Effector CD8-positive, alpha-beta T cell (primary cell): ENCODE measurements at places on chromosomes 2 and 18.

DNA sequence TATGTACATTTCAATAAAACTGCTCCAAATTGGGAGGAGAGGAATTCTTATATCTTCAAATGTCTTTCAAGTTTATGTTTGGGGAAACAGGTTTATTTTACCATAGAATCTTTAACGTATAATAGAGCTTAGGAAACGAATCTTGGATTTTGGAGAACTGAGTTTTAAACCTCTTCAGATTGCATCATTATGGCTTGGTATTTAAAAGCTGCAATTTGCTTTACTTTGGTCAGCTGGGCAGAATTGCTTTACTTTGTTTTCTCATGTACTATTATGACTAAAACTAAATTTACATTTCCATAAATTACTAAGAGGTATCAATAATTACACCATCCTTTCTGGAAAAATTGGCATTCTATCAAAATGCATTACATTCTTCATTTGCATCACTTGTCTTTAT is 54.6 kb downstream of the BAZ2B start:
- DNase-seq: no peak

- DNase-seq: no peak
Observed at GRCh38 chr2:240178564-240178963, 38.1 kb upstream of the OTOS start.

- no peak for DNase-seq
Observed at GRCh38 chr2:241773511-241774418, 2.9 kb upstream of the GAL3ST2 start.

DNA sequence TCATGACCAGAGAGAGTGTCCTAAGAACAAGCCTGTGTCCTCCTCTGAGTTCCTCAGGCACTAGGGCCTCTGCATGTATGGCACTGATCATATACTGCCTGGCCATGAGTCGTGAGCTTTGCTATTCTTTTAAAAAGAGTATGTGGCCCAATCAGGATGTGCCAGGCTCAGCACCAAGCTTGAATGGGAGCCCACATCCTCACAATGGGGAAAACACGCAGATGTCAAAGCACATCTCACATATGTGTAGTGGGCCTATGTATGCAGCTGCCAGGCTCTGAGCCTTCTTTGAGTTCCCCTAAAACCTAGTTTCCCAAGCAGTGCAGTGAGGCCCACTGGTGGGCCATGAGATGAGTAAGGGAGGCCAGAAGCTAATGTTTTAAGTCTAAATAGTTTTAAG is 69.9 kb upstream of the SLC1A4 start:
- DNase-seq: no peak

DNA sequence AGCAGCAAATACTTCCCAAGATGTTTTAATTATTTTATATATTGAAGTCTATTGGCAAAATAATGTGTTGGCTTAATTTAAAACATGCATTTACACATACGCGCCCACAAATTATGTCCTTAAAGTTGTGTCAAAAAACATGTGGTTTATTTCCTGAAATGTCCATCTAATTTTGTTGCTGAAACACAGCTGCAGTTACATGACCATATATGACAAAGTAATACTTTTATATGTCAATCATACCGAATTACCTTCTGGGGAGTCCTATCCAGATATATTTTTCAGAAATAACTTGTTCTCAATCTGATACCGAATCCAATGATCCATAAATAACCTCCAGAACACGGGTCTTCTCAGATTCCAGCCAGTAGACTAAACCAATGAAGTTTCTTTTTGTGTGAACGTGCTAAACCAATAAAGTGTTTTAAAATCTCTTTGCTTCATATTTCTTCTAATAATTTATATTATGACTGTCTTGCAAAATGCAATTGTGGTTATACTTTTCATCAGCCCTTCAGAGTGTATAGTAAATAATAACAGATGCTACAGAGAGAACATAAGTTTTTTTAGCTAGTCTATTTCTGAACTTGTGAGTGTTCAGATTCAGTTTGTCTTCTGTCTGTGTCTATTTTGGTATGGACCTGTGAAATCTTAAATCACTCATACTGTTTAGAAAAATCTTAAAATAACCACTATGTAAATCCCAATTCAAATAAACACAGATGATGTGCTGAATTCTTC is 2.4 kb downstream of the SCG2 start:
- DNase-seq: no peak

DNA sequence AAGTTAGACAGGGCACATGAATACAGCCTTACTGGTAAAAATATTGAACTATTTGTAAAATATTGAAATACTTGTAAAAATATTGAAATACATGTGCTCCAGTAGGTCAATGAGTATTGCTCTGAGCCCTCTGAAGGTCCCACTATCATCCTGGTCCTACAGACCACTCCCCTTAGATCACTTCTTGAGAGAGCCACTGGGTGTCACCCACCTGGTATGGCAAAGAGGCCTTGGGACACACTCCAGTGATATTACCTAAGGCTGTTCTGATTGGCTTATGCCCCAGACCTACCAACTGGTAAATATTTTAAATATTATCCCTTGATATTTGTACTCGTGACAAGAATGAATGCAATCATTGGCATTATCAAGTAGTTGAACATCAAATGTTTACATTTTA is 5.0 kb downstream of the THSD7B start:
- DNase-seq: no peak

DNA sequence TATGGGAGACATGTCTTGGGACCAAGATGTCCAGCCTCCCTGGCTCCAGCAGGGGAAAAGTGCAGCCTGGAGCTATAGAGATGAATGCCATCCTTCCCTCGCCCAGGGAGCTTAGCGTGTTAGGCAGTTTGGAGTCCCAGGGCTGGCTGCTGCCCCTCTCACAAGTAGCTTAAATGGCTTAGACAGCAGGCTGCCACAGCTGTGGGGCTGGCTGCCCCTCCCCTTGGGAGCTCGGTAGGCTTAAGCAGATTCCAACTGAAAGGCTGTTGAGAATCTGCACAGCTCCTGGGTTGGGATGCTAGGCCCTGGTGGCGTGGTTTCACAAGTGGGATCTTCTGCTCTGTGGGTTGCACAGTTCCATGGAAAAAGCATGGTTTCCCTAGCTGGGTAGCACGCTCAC is 940.5 kb upstream of the DDX18 start:
- DNase-seq: no peak

- no peak for DNase-seq
Observed at GRCh38 chr2:221642447-221642846, 70.3 kb upstream of the EPHA4 start.

GRCh38 chr18:69455125-69455524 is 54.4 kb downstream of the DOK6 start:
- no peak for DNase-seq

DNA sequence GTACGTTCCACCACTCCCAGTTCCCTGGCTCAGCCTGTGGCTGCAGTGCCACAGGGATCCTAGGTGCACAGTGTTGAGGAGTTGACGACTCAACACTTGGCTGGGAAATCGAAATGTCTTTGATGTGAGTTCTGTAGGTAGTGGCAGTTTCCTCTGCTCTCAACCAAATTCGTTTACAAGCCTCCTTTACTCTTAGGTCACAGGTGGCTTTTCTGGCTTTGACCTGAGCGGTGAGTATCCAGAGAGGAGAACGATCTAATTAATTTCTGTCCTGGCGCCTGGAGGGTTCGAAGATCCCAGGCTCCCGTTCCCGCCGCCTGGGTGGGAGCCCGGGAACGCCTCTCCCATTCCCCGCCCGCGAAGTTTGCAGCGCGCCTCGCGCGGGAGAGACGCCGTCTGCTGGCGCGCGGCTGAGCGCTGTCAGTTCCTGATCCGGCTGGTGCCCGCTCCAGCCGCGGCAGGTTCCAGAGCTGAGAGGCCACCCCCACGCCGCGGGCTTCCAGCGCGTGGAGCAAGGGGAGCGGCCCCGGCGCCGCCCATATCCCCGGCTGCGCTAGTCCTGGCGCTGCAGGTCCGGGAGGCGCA is at the start of gene LAMA3:
LAMA3 (plus strand) TSS at position 423 of the 585 bp plus-strand sequence. CDS start 231 bp downstream, outside the sequence.
- DNase-seq: no peak

- DNase-seq: no peak
Observed at GRCh38 chr18:27763936-27764335, 413.0 kb downstream of the CDH2 start.

GRCh38 chr2:236939271-236939670 is 146.4 kb upstream of the COPS8 start:
- DNase-seq: no peak

DNA sequence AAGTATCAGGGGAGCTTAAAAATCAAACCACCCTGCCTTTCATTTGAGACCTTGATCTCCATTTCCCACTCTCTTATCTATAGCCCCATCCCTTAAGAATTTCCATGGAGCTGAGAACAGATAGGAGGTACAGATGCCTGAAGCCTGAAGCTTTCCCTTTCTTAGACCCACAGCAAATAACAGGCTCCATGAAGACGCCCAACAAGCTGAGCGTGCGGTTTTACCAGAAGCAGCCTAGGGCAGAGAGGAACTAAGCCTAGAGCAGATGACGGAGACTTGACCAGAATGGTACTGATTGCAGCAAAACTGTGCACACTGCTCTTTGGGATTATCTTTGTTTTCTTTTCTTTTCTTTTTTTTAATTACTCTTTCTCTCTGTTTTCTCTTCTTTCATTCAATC is 1.7 kb upstream of the ERBB4 start:
- DNase-seq: no peak

DNA sequence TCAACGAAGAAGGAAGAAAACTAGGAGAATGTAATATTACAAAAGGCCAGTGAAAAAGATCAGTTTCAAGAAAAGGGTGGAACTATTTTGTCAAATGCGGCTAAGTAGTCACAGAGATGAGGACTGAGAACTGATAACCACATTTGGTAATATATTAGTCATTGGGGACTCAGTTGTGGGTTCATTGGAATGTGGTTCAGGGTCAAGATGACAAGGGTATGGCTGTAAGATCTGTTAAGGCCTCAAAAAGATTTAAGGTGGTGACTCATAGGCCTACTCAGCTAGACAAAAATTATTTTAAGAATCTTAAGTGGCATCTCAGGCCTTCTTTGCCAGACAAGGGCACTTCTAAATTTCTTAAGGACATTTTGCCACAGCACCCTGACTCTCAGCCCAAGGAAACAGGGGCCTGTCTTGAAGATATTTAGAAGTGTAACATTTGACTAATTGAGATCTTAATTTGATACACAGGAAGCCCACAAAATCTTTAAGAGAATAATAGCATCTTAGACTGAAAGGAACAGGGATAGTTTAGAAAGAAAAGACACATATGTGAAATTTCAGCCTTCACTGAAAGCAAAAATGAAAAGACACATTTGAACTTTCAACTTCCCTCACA is 81.3 kb downstream of the STRADB start:
- DNase-seq: no peak

- DNase-seq: no peak
Observed at GRCh38 chr18:55396267-55396905, 191.6 kb downstream of the TCF4 start.

DNA sequence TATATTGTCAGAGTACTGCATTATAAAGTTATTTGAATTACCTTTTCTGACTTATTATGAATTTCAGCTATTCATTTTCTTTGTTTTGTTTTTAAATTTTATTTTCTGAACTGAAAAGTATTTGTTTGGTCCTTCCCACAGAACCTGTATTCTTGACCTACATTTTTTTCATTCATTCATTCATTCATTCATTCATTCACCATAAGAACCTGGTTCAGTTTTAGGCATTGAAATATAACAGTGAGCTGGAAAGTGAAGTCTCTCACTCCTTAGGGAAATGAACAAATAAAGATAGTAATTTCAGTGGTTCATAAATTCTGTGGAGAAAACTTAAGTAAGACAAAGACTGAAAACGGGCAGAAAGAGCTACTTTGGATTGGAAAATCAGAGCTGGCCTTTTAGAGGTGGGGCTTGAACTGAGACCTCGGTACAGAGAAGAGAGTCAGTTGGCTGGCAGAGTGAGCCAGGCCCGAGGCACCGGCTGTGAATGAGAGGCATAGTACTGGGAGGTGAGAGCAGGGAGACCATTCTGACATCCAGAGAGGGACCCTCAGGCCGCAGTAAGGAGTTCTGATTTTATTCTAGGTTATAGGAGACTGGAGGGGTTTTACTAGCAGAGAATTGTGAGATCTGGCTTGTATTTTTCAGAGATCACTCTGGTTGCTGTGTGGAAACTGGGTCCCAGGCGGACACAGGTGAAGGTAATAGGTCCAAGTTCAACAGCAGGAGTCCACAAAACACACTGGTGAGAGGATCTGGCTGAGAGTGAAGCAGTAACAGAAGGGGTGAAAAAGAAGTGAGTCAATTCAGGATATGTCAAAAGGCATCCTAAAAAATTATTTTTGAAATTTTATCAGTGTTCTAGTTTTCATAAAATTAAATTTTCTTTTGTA is 75.8 kb upstream of the FN1 start:
- DNase-seq: no peak

DNA sequence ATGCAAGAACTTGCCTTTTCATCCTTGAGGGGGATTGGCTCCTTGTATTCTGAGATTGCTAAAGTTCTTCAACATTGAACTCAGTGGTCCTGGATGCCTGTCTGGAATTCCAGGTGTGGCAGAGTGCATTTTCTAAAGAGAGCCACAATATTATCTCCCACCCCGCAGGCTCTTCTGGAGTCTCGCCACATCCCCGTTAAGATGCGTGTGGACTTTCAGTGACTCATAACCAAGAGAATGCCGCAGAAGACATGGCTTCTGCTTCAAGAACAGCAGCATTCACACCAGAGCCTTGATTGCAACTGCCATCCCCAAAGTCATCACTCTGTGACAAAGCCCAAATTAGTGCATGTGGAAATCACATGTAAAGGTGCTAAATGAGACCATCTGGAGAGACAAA is 142.7 kb downstream of the CDH20 start:
- no peak for DNase-seq

- DNase-seq: no peak
Observed at GRCh38 chr2:20398956-20399567, 47.8 kb upstream of the RHOB start.

GRCh38 chr2:181203916-181204315 is 223.5 kb downstream of the UBE2E3 start:
- no peak for DNase-seq

DNA sequence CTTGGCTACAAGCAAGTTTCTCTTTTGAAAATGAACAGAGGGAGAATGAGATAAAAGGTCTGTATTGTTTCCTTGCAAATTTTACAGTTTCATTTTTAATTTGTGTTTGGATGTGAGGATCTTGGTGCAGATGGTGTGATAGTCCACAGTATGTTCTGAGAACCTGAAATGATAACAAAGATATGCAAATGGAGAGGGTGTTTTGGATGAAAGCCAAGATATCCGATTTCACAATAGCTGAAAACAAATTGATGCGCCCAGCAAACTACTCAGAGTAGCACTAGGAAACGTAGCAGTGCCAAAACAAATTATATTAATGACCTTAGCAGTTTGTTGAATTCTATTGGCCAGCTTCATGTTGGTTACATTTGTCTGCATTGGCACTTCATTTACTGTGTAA is 683.5 kb downstream of the TMEM182 start:
- no peak for DNase-seq

GRCh38 chr18:50757358-50757757 is 62.5 kb downstream of the MRO start:
- no peak for DNase-seq

GRCh38 chr18:5469340-5469739 is 74.5 kb downstream of the EPB41L3 start:
- no peak for DNase-seq
